ENCODE measurements at places on chromosomes 5 and 9.

GRCh38 chr9:133520121-133520835 lies 4.5 kb downstream of the MYMK start:
- DNase-seq = no peak

DNA sequence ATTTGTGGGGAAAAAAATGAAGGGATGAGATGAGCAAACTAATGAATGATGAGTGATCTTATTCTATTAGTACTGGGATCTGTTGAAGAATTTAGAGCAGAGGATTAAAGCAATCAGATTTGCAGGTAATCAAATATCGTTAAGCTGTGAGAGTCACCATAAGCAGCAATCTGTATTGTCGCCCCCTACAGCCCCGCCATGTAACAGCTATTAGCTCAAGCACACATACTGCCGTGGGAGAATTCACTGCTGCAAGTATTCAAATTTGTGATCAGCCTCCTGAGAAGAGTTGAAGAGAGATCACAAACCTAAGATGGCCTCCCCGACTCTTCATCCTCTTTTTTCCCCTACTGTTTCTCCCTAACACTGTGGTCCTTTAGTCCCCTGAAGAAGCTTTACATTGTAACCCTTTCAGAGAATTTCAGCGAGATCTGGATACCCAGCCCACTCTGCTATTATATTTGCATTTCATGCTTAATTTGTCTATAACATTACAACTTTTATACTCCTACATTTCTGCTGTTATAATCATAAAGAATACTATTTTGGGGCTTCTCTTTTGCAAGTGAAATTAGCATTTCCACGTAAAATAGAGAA lies 28.5 kb upstream of the PHF24 start:
- DNase-seq = no peak

DNA sequence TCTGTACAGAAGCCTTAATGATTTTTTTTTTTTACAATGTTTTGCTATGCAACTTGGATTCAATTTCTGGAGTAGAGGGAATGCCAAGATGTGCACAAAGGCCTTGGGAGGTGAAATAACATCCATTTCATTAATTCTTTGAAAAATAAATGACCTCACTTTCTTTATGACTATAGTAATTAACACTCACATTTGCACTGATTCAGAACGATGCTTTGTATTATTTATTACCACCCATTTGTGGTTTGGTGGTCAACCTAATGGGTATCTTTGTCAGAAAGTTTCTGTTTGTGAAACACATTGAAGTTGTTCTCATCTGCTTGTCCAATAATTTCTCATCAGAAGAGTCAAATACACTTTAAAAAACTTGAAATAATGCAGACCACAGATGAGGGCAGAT lies 169.3 kb downstream of the NTRK2 start:
- DNase-seq = no peak

- DNase-seq = peak; percentile 73
Observed at GRCh38 chr9:123322273-123323195, 33.5 kb upstream of the CRB2 start.

DNA sequence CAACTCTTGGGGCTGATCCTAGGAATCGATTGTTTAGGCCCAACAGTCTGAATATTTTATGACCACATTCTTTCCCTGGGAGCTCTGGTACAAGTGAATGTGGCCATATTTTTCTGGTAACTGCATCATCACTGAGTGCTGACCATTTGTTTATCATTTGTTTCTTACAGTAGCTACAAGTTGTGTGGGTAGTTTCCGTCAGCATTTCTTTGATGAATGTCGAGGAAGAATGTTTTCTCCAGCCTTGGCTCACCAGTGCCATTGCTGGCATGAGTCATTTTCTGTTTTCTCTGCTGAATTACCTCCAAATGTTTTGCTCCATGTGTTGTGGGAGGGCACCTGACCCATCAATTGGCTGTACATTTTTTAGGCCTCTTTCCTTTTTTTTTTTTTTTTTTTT lies 14.1 kb upstream of the CARD19 start:
- DNase-seq = no peak

DNA sequence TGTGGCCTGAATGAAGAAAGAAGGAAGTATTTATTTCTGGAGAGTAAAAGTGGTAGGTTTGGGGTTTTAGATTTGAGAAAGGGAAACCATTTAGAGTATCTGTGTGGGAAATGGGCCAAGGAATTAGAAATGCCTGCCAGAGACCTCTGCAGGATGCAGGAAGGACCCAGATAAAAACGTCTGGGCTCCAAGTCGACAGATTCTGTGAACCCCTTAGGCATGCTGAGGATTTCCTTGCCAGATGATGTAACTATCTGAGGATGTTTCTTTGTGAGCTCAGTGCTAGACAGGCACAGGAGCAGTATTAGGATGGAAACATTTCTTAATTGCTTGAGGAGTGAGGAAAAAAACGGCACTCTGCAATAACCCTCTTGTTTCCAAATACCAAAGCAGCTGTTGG lies 251.8 kb upstream of the DMRT1 start:
- no peak for DNase-seq

GRCh38 chr5:14560091-14560595 lies 21.4 kb upstream of the OTULINL start:
- no peak for DNase-seq

DNA sequence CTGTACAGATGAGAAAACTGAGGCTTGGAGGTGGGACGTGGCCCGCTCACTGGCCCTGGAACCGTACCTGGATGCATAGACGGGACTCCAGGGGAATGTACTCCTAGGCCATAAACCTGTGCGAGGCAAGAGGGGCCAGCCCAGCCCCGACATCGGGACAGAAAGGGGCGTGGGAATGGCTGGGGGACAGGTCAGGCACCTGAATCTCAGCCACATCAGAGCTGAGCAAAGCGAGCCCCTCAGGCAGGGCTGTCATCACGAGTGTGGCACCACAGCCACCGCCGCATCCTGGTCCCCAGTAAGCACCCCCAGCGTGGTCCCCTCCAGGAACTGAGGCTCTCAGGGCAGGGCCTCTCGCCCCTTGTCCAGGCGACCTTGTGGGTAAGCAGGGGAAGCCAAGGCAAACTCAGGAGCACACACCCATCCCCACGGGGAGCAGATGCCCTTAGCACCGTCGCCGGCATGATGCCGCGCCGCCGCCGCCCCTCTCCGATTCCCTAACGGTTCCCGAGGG lies 16.5 kb downstream of the NACC2 start:
- no peak for DNase-seq

- no peak for DNase-seq
Observed at GRCh38 chr5:13385066-13385465, 559.4 kb downstream of the DNAH5 start.

DNA sequence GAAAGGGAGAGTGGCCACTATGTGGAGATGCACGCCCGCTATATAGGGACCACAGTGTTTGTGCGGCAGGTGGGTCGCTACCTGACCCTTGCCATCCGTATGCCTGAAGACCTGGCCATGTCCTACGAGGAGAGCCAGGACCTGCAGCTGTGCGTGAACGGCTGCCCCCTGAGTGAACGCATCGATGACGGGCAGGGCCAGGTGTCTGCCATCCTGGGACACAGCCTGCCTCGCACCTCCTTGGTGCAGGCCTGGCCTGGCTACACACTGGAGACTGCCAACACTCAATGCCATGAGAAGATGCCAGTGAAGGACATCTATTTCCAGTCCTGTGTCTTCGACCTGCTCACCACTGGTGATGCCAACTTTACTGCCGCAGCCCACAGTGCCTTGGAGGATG lies 19.8 kb downstream of the RGMB start:
- no peak for DNase-seq

GRCh38 chr9:126154869-126155268 lies 171.8 kb upstream of the MVB12B start:
- no peak for DNase-seq

GRCh38 chr5:58048185-58048925 lies 411.5 kb downstream of the PLK2 start:
- no peak for DNase-seq
